Thyroid gland (tissue), 4 donors: ENCODE measurements at places on chromosomes 2 and 18. TPM values are rescaled to one million over a fixed set of nuclear protein-coding genes. Genes with fewer than 3 reads are reported as not detected.

Gene KYNU
- total RNA-seq, result 6.7 TPM

Gene RRM2
- total RNA-seq, result 0.27 TPM

DNA sequence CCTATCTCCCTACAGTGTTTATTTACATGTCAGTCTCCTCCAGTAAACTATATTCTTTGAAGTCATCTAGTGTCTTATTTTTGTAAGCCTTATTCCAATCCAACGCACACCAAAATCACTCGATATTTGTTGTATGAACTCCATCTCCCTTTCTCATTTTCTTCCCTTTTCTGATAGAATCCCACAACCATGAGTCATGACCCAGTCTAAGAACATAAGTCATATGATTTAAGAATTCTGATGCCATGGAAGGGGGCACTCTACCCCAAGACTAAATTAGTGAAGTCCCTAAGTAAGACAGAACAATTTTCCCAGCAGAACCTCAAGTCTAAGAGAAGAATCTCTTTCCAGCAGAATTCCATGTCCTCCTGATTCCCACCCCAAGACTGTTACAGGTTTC is 5.4 kb downstream of the CHMP3 start:
- no peaks in the 10 kb centered on the region for H3K27me3 ChIP-seq
- H3K27ac ChIP-seq, result no peak overlapping the region
- peaks cover 14% of the 10 kb centered on the region for H3K4me1 ChIP-seq
- H3K4me3 ChIP-seq, result no peak overlapping the region
- DNase-seq, result no peak

DNA sequence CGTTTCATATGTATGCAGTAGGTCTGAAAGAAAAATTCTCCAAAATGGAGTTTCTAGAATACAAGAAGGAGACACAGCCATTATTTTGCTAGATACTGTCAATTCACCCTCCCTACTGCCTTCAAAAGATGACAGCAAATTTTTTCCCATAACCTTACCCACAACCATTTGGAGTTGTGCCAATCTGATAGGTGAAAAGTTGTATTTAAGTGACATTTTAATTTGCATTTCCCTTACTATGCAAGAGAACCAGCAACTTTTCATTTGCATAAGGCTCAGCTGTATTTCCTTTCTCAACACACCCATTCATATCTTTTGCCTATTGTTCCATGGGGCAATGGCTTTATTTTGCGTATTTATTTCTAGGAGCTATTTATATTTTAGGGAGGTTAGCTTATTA is 31.4 kb upstream of the IL18RAP start:
- H3K27ac ChIP-seq, result no peak overlapping the region
- DNase-seq, result no peak
- H3K4me1 ChIP-seq, result no peaks in the 10 kb centered on the region
- H3K36me3 ChIP-seq, result no peaks in the 10 kb centered on the region
- H3K27me3 ChIP-seq, result no peaks in the 10 kb centered on the region

- no peak for DNase-seq
- no peak overlapping the region for H3K4me3 ChIP-seq
- H3K27ac ChIP-seq, result no peak overlapping the region
- H3K36me3 ChIP-seq, result no peaks in the 10 kb centered on the region
- H3K4me1 ChIP-seq, result no peaks in the 10 kb centered on the region
- no peaks in the 10 kb centered on the region for H3K27me3 ChIP-seq
Observed at GRCh38 chr2:121329786-121330185, 44.8 kb upstream of the TFCP2L1 start.

GRCh38 chr18:61637319-61637718 is 255.5 kb downstream of the RNF152 start:
- no peaks in the 10 kb centered on the region for H3K36me3 ChIP-seq
- H3K4me3 ChIP-seq, result no peak overlapping the region
- DNase-seq, result peak; percentile 73

- H3K4me3 ChIP-seq, result no peak overlapping the region
- no peaks in the 10 kb centered on the region for H3K36me3 ChIP-seq
- H3K4me1 ChIP-seq, result no peaks in the 10 kb centered on the region
- DNase-seq, result no peak
Observed at GRCh38 chr2:46559261-46559660, 79.9 kb downstream of the TMEM247 start.

DNA sequence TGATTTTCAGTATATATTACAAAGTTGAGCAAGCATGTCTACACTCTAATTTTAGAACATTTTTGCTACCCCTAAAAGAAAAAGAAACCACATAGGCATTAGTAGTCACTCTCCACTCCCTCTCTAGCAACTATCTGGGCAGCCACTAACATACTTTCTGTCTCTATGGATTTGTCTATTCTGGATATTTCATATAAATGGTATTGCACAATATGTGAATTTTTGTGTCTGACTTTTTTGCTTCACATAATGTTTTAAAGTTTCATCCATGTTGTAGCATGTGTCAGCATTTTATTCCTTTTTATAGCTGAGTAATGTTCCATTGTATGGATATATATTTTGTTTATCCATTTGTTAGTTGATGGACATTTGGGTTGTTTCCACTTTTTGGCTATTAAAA is 232.5 kb upstream of the CTAGE1 start:
- no peak overlapping the region for H3K4me3 ChIP-seq
- H3K27ac ChIP-seq, result no peak overlapping the region
- H3K36me3 ChIP-seq, result no peaks in the 10 kb centered on the region
- H3K27me3 ChIP-seq, result no peaks in the 10 kb centered on the region
- no peak for DNase-seq

Gene PIKFYVE
- total RNA-seq, result 35.2 TPM
